ENCODE measurements at places on chromosomes 13 and 19.

- DNase-seq = no peak
Measured at GRCh38 chr19:35689836-35690235, 14.5 kb upstream of the ZBTB32 start.

DNA sequence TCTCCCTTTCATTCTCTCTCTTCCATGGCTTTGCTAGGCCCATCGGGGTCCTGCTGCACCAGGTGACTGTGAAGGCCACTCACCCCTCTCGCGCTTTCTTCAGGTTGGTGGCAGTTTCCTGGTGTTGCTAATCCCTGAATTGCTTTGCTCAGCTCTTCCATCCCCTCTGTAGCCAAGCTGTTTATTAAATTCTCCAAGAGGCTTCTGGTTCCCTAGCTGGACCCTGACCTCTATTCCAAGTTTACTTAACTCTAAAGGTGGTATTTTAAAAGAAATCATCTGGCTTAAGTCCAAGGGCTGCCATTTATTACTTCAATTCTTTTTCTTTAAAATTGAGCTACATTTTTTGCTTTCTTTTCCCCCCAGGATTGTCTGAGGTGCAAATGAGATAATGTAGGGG, 32.7 kb upstream of the MICU2 start:
- DNase-seq = no peak

- DNase-seq = no peak
Measured at GRCh38 chr13:113537909-113538688, 46.5 kb upstream of the TFDP1 start.

GRCh38 chr19:10085641-10086590, at the start of gene SHFL:
SHFL (plus strand) TSS chr19:10086317; CDS start chr19:10086428, 111 bp downstream.
- DNase-seq = peak; percentile 70

GRCh38 chr19:50206191-50206590, 2.8 kb downstream of the MYH14 start:
- no peak for DNase-seq

GRCh38 chr19:18793144-18794028, 2.3 kb upstream of the COMP start:
- DNase-seq = no peak

DNA sequence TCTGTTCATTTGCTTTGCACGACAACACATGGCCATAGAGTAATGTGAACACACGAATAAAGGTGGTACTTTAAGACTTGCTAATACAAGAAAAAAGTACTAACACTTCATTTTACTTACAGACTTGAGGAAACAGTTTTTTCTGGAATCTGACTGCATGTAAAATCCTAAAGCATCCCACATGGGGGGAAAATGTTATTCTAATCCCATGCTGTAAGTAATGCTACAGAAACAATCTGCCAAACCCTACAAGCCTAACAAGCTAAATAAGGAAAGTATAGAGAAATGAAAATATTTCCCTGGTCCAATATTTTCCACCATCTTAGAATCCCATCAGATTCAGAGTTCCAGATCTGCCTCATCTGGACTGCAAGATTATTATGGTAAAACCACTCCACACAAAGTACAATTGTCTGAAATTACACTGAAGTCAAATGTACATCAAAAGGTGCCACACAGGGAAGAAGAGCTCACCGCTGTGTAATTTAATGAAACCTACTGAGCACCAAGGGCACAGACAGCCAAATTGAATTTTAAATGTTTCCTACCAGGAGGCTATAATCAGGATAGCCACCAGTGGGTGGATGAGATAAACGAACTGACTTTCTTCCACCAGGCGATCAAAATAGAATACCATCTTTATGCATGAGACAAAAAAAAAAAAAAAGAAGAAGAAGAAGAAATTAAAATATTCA, 22.0 kb downstream of the LHFPL6 start:
- DNase-seq = no peak

DNA sequence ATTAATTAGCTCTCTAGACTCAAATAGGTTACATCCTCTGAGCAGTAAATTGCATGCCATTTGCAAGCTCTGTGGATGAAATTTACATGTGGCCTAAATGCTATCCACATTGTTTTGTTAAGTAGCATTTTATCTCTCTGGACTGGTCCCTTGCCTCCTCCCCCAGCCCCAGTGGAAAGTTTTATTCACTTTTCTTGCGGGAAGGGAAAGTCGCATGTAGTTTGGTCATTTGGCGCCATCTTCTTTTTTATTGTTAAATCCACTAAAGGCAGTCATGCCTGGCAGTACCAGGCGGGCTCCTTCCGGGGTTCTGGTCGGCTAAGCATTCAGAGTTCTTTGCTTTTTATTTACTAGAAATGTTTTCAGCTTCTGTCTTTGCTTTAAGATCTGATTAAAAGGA, 188.7 kb downstream of the TM9SF2 start:
- no peak for DNase-seq

DNA sequence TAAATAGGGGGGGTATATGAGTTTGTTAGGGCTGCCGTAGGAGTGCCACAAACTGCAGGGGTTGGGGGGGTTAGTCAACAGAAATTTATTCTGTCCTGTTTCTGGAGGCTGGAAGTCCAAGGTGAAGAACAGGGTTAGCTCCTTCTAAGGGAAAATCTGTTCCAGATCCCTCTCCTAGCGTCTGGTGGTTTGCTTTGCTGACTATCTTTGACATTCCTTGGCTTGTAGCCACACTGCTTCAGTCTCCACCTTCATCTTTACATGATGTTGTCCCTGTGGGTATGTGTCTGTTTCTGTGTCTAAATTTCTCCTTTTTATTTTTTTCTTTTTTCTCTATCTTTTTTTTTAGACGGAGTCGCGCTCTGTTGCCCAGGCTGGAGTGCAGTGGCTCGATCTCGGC, 8.1 kb upstream of the ICAM1 start:
- DNase-seq = no peak

DNA sequence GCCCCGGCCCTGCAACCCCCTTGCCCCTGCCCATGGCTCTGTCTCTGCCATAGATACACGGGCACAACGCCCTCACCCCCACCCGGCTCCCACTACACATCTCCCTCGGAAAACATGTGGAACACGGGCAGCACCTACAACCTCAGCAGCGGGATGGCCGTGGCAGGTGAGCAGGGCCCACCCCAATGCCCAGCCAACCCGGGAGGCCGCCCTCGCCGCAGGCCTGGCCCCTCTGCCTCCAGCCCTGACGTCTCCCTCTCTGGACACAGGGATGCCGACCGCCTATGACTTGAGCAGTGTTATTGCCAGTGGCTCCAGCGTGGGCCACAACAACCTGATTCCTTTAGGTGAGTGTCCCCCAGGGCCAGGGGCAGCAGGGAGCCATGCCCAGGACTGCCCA, 7.7 kb downstream of the YIPF2 start:
- DNase-seq = no peak

- DNase-seq = peak; percentile 21
Measured at GRCh38 chr19:54532528-54532927, 29.9 kb downstream of the LAIR2 start.

DNA sequence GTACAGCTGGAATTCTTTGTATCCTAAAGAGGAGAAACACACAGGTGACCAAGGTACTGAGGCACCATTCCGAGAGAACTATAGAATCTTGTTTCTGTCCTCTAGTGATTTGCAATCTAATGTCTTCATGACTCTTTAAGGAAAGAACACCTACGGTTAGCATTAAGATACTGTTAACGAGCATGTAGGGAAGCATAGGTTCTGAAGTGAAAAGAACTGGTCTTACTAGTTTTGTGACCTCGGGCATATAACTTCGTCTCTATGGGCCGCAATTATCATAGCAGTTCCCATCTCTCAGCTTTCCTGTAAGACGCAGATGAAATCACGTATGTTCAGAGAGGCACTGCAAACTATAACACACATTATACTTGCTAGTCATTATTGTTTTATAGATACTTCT, 193.0 kb upstream of the NBEA start:
- no peak for DNase-seq

- DNase-seq = no peak
Measured at GRCh38 chr13:43749503-43749902, 37.3 kb downstream of the ENOX1 start.

GRCh38 chr13:51977625-51978024, 33.6 kb downstream of the ATP7B start:
- DNase-seq = no peak

DNA sequence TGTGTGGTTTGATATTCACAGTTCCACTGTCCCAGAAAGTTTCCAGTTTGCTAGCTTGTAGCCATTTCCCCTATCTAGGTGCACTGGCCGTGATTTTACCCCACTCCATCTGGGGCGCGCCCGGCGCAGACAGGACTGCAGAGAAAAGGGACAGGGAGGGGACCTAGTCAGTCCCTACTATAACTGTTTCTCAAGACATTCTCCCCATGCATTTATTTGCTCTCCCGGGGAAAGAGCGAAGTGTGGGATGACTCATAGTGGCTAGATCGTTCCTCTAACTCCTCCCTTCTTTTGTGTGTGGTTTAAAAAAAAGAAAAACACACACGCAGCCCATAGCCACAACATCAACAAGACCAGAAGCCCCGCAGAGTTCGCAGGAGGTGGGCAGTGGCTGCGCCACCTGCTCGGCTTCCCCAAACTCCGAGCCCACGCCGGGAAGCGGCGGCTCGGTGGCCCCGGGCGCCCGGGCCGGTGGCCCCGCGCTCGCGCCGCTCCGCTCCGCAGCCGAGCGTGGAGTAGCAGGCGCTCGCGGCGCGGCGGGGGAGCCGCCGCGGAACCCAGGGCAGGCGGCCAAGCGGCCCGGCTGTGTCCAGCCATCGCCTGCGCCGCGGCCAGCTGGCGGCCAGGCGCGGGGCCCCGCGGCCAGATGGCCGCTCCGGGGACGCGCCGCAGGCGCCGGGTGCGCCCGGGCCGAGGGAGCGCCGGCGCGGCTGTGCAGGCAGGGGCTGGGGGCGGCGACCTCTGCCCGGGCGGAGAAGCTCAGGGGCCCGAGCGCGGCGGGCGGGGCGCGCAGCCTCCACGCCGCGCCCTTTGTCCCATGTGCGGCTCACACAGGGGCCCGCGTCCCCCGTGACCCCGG, 653 bp downstream of the TMTC4 start:
- DNase-seq = peak; percentile 17

GRCh38 chr13:80399340-80400163, 58.6 kb upstream of the SPRY2 start:
- no peak for DNase-seq

- no peak for DNase-seq
Measured at GRCh38 chr19:2462635-2463421, 6.1 kb upstream of the LMNB2 start.

- no peak for DNase-seq
Measured at GRCh38 chr19:32977280-32977679, 5.2 kb downstream of the FAAP24 start.

DNA sequence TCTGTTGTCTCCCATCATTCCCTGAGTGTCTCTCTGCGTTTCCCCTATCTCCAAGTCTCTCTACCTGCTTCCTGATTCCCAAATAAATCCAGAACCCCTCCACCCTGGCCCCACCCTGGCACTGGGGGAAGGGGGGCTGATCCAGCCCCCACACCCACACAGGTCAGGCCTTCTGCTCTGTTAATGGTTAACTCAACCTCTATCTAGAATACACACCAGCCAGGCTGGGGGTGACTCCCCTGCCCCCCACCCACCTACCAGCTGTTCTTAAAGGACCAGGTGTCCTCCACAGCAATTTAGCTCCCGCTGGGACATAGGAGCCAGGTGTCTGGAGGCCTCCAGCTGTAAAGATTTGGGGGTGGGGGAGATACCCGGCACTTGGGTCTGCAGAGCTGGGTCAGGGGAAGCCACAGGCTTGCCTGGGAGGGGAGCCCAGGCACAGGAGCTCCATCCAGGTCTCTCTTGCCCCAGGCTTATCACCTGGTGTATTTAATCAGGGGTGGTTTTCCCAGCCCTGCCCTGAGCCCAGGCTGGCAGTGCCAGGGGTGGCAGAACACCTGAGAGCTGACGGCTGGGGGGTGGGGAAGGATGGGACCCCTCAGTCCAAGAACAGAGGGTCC, 3.9 kb downstream of the IRF2BP1 start:
- DNase-seq = no peak

GRCh38 chr13:96817336-96817941, 176.8 kb downstream of the OXGR1 start:
- no peak for DNase-seq

- DNase-seq = no peak
Measured at GRCh38 chr13:40350283-40350992, 316.0 kb downstream of the FOXO1 start.

- DNase-seq = no peak
Measured at GRCh38 chr19:30425885-30426838, 54.0 kb downstream of the ZNF536 start.

- no peak for DNase-seq
Measured at GRCh38 chr13:103063376-103063775, 2.8 kb downstream of the SLC10A2 start.

GRCh38 chr13:46561691-46562090, 8.7 kb downstream of the LRCH1 start:
- no peak for DNase-seq

- DNase-seq = no peak
Measured at GRCh38 chr19:5134691-5135090, 165.8 kb downstream of the KDM4B start.

- DNase-seq = no peak
Measured at GRCh38 chr19:39942366-39942730, 7.9 kb upstream of the FCGBP start.

- DNase-seq = no peak
Measured at GRCh38 chr13:73440296-73440895, 381.6 kb downstream of the KLF5 start.

DNA sequence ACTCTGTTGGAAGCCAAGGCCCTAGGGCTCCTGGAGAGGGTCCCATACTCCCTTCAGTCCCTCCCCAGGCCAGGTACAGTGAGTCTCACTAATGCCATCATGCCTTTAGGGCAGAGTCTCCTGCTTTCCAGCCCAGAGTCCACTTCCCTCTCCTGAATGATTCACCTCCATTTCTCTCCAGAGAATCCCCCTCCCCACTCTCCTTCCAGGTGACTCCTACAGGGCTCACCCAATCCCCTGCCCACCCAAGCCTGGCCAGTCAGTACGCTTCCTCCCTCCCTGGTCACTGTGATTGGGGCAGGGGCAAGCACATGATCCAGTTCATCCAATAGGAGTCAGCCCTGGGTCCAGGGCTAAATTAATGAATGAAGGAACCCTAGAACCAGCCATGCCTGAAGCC, 35.0 kb upstream of the PNMA8B start:
- no peak for DNase-seq

GRCh38 chr13:39321574-39321973, 281.4 kb downstream of the LHFPL6 start:
- DNase-seq = no peak

- DNase-seq = no peak
Measured at GRCh38 chr19:1293782-1294604, 8.3 kb downstream of the EFNA2 start.

- DNase-seq = no peak
Measured at GRCh38 chr13:48158915-48159314, 64.0 kb upstream of the MED4 start.

GRCh38 chr13:95083066-95083465, 218.2 kb downstream of the ABCC4 start:
- DNase-seq = no peak

DNA sequence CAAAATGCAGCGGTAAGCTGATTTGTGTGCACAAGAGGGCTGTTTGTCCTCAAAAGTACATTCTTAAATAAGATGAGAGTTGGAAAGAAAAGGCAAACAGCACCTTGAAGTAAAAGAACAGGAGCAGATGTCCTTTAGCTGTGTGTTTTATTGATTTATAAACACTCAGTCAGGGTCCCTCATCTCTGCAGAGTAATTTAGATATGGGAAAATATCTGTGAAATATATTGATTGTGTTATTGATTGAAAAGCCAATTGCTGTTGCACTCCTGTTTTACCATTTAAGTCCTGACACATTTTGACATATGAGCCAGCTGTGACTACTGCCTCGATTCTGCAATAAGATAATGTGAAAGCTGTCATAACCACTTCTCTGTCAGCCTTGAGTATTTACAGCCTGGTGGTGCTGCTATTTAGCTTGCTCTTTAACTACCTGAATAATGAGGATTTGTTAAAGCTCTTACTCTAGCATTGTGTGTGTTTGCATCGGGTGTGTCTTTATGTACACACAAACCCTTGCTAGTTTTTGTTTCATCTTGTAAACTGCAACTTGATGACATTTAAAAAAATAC, 550.1 kb downstream of the DACH1 start:
- no peak for DNase-seq

Measured in central memory CD8-positive, alpha-beta T cell (primary cell).